ENCODE measurements at places on chromosomes 3 and 15. TPM values are rescaled to one million over a fixed set of nuclear protein-coding genes. Genes with fewer than 3 reads are reported as not detected.

DNA sequence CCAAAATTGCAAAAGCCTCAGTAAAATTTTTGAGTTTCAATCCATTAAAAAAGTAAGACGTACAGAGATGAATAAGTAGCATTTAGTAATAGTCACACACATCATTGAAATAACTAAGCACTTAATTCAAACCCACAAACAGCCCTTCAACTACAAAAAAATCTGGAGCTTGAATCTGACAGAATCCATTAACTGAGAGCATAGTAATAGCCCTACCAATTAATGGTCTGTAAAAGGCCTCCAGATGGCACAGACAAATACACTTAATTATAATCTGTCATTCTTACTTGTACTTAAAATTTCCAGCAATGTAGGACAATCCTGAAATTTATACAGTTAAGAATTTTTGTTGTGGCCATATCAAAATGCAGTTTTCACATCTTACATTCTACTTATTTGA is 246.9 kb downstream of the VGLL3 start:
- no peak for DNase-seq

DNA sequence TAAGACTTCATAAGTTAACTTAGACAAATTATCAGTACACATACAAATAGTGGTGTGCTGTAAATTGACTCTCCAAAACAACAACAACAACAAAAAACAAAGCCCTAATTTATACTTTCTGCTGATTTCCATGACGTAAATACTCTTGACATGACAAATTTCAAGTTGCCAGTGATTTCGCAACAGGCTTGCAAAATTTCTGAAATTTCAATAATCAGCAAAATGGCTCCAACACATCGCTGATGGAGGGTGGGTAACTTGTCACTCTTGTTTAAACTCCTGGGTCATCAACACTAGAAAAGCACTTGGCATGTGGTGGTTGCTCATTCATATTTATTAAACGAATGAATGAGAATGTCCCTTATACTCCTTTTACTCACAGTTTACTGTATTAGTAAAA is 205.2 kb upstream of the SATB1 start:
- no peak for DNase-seq

GRCh38 chr3:9183011-9183410 is 66.4 kb downstream of the SRGAP3 start:
- no peak for DNase-seq

DNA sequence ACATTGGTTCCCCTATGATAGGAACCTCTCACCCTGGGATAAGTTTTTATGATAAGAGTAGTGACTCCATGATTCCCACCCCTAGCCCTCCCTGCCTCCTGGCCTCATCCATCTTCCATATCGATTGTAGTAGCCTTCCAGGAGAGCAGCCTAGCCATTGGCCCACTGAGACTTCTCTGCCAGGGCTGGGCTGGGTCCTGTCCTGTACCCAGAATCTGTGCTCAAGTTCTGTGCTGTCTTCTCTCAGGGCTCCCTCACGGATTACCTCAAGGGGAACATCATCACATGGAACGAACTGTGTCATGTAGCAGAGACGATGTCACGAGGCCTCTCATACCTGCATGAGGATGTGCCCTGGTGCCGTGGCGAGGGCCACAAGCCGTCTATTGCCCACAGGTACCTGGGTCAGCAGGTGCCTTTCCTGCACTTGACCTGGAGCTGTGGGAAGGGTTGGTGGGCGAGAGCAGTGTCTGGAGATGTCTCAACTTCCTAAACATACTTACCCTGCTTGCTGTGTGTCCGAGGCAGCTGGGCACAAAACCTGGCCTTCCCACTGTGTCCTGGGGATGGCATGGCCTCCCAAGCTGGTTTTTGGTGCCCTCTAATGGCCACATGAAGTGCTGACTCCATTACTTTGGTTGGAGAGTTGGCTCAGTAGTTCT is 16.6 kb upstream of the EXOG start:
- DNase-seq: peak; percentile 83

- DNase-seq: no peak
These were observed 111.2 kb downstream of the SLC9A9 start for GRCh38 chr3:143737065-143737464.

GRCh38 chr3:23969393-23969792 is 24.3 kb downstream of the NR1D2 start:
- DNase-seq: no peak

DNA sequence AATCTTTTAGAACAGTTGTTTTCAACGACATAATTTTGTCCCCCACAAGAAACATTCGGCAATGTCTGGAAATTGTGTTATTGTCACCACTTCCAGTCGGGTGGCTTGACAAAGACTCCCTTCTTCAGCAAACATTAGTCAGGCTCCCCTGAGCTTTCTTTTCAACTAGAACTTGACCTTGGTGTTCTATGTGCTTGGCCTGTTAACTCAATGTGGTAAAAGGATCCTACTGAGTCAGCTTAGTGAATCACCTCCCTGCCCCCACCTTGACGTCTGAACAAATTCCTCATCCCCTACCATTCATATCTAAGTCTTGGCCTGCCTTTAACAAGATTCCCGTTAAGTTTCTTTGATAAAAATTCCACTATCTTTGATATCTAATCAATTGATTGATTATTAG is 465.0 kb upstream of the ROBO1 start:
- DNase-seq: peak; percentile 56

GRCh38 chr15:69689133-69689532 is 236.5 kb downstream of the RPLP1 start:
- DNase-seq: no peak

GRCh38 chr3:194110483-194110882 is 25.5 kb upstream of the HES1 start:
- DNase-seq: no peak

GRCh38 chr3:139554628-139555027 is 15.1 kb upstream of the RBP1 start:
- no peak for DNase-seq

DNA sequence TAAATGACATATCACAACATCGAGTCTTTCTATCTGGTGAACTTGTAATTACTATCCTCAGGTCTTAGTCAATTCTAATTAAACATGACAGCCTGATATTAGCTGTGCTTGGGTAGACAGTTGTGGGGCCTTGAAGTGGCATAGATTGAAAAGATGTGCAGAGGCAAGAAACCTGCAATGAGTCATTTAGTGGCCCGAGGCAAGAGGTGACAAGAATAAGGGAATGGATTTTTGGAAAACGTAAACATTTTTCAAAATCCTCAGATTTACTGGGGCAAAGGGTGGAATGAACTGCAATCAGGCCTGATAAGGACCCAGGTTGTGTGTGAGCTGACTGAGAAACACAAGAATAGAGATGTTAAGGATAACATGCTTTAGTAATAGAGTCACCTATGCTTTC is 29.5 kb upstream of the ULK4 start:
- no peak for DNase-seq

GRCh38 chr3:150761831-150762661 is 923 bp downstream of the SIAH2 start:
- DNase-seq: peak; percentile 79

GRCh38 chr15:41512512-41512939 is 1.1 kb downstream of the LTK start:
- DNase-seq: no peak

DNA sequence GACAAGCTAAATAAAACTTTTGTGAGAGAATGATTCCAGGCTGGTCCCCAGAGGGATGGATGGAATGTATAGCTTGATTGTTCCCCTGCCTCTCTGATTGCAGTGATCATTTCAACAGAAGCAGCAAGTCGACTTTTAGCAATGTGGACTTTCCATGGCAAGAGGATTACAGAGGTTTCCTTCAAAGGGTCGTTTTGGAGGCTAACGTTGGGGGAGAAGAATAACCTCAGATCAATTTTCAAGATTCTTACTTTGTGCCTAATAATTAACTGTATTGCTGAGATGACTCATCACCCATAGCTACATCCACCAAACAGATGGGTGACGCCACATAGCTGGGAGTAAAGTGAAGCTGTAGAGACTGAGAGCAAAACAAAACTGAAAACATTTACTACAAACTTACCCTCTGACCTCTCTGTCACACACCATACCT is 79.9 kb downstream of the GTPBP8 start:
- no peak for DNase-seq

Gene GREM1
- total RNA-seq: 2.7 TPM

Gene ATP10A
- not detected for total RNA-seq

Gene FAM107A
- total RNA-seq: not detected

Gene SLC30A4
- total RNA-seq: 0.59 TPM

Gene GUCA1C
- not detected for total RNA-seq

Gene LSAMP
- 6.7 TPM for total RNA-seq

Gene ALCAM
- 17.8 TPM for total RNA-seq

Gene IGF2BP2
- total RNA-seq: 143 TPM

Gene SQOR
- not detected for total RNA-seq

Gene SLC12A8
- 14.9 TPM for total RNA-seq

Gene OR5H6
- total RNA-seq: not detected
